Fibroblast of upper back skin (primary cell): ENCODE measurements at places on chromosomes 16 and 17.

DNA sequence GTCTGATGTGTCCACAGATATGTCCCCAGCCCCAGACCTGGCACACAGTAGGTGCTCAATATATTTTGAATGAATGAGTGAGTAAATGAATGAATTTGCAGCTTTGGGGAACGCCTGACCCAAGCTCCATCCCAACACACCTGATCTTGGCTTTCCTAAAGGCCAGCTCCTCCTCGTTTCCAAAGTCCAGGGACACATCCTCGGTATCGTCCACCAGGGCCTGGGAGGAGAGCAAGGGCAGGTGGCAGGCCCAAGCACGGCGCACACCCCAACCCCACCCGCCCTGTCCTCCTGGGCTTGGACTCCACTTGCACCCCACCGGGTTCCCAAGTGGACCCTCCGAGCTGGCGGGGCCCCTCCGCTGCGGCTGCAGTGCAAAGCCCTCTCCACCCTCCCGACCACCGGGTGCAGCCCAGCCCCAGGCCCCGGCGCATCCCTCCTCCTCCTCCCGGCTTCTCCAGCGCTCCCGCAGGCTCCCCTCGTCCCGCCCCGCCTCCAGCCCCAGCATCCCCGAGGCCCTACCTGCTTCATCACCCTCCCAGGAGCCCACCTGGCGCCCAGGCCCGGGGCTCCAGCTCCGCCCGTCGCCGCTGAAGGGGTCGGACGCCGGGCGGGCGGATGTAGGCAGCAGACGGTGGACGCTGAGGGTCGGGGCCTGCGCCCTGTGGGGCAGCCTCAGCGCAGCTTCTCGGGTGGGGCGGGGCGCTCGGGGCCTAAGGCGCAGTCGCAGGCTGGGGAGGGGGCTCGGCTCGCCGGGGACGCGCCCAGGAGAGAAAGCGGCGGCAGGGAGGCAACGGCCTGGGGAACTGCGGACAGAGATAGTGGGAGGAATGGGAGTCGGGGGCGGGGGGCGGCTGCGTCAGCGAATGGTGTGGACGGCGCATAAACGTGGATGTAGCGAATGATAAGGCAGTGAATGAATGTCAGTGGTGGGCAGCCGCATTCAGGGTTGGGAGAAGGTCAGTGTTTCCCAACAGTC, at the start of gene TVP23A:
Gene TVP23A, minus strand, starts transcription at position 832 of the 979 bp plus-strand sequence. Its CDS starts 301 bp downstream, at position 531.
- no peak for DNase-seq

DNA sequence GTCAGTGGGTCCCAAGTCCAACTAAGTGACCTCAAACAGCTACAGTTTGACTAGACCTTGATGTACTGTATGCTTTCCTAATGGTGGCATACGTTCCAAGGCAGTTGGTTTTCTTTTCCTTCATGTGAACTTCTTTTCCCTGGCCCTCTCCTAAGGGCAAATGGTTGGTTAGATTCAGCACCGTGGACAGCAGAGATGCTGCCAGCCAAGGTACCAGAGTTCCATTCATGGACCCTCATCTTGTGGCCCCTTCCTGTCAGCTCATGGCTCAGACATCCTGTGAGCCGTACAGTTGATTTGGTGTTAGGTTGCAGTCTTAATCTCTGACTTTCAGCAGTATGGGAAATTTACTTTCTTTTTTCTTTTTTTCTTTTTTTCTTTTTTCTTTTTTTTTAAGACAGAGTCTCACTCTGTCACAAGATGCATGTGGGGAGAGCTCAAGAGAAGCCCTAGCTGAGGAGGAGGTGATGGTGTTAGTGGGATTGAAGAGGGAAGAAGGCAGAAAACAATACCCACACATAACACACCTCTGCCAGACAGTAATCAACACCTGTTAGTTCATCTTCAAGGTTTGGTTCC, 122.4 kb downstream of the USP31 start:
- DNase-seq, result peak; percentile 12

- no peak for DNase-seq
Measured at GRCh38 chr16:89143911-89144675, 27.5 kb upstream of the CDH15 start.

DNA sequence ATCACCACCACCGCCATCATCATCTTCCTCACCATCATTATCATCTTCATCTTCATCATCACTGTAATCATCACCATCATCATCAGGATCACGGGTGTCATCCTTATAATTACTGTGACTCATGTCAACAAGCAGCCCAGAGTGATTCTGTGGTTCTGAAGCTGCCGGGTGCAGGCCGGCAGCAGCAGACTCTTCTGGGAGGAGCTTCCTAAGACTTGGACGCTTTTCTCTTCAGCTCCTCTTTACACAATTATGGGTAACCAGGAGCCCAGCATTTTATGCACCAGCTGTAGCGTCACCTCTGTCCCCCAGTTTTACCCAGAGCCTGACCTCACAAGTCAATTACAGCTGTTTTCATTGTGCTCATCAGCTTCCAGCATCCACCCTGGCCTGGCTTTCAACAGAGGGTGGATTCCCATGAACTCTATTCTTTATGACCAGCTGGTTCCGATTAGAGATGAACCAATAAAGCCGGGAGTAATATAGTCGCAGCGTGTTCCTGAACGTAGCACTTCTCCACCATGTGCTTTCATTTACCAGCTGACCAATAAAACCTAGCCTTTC, 275.8 kb downstream of the FOXL1 start:
- DNase-seq, result peak; percentile 94

- peak; percentile 12 for DNase-seq
Measured at GRCh38 chr17:60926466-60927183, 249.0 kb downstream of the BCAS3 start.

GRCh38 chr17:57257195-57257894, 1.0 kb downstream of the MSI2 start:
- no peak for DNase-seq

DNA sequence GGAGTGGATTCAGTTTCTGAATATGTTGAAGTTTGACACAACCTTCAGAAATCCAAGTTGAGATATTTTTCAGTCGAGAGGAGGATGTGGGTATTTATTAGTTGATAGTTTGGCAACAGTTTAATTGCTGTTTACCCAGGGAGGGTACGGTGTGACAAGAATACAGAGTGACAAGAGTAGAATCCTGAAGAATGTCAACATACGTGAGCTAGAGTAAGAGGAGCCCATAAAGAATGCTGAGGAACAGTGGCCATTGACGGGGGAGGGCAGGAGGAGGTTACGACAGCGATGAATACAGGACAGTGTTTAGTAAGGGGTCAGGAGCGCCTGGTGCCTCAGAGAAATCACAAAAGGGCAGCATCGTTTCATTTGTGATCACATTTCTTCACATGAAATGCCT, 76.5 kb downstream of the AATF start:
- no peak for DNase-seq

DNA sequence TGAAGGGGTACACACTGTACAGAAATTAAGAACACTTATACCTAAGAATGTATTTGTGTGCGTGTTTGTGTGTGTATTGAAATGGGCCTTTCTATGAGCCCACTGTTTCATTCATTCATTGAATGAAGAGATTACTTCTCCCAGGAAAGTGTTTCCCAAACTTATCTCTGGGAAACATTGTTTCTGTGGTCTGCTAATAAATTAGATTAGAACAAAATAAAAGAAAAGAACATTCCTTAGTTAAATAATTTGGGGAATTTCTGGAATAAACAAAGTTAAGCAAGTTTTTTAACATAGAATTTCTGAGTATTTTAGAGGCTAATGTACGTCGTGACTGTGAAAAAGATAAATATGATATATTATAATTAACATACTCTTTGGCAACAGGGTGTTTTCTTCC, 402.4 kb upstream of the CDH11 start:
- DNase-seq, result no peak

GRCh38 chr17:50607522-50608175, 27.0 kb upstream of the ABCC3 start:
- no peak for DNase-seq

DNA sequence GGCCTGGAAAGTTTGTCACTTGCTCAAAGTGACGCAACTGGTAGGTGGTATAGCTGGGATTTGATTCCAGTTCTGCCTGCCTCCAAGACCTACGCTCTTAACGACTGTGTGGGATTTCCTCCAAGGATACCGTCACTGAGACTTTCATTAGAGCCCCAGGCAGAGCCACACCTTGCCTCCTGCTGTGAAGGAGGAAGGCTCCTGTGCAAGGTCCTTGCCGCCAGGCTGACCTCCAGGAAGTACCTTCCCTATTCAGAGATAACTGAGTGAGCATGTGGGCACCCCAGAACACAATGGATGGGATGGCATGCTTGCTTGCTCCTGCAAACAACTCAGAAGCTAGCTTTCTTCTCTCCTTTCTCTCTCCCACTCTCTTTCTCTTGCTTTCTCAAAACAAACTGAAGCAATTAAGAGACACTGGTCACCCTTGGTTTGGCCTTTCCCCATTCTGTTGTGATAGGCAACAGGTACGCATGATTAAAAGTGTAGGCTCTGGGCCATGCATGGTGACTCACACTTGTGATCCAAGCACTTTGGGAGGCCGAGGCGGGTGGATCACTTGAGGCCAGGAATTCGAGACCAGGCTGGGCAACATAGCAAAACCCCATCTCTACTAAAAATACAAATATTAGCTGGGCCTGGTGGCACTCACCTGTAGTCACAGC, 30.7 kb downstream of the CACNG3 start:
- DNase-seq, result no peak

GRCh38 chr17:71273441-71273840, 847.4 kb upstream of the SOX9 start:
- peak; percentile 60 for DNase-seq

DNA sequence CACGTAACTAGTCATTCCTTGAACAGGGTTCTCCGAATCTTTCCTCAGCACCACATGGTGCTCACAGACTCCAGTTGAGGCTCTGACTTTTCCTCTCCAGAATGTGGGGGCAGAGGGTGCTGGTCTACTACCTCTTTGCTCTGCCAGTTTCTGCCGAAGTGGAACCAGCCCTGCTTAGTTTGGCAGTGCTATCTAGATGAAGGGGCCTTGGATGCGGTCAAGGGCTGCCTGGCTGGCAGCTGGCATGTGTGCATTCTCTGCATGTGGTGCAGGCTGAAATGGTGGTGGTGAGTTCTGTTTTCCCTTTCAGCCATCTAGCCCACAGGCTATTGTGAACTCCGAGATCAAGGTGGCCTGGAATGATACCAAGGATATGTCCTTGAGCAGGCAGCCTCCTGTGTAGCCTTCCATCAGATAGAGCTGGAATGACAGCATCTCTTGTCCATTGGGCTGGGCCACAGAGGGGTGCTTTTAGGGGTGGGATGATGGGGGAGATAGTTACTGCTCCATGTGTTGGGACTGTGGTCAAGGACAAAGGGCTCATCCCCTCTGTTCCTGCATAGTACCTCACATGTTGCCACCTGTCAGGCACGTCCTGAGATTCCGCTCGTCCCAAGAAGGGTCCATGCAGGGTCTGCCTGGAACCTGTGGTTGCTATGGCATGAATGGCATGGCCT, 2.0 kb downstream of the DYNLL2 start:
- no peak for DNase-seq

GRCh38 chr16:28279006-28279405, 13.3 kb upstream of the SBK1 start:
- no peak for DNase-seq

GRCh38 chr17:40021451-40021971, 6.3 kb downstream of the CSF3 start:
- peak; percentile 51 for DNase-seq

- peak; percentile 42 for DNase-seq
Measured at GRCh38 chr17:62995377-62995885, 29.4 kb downstream of the TANC2 start.

DNA sequence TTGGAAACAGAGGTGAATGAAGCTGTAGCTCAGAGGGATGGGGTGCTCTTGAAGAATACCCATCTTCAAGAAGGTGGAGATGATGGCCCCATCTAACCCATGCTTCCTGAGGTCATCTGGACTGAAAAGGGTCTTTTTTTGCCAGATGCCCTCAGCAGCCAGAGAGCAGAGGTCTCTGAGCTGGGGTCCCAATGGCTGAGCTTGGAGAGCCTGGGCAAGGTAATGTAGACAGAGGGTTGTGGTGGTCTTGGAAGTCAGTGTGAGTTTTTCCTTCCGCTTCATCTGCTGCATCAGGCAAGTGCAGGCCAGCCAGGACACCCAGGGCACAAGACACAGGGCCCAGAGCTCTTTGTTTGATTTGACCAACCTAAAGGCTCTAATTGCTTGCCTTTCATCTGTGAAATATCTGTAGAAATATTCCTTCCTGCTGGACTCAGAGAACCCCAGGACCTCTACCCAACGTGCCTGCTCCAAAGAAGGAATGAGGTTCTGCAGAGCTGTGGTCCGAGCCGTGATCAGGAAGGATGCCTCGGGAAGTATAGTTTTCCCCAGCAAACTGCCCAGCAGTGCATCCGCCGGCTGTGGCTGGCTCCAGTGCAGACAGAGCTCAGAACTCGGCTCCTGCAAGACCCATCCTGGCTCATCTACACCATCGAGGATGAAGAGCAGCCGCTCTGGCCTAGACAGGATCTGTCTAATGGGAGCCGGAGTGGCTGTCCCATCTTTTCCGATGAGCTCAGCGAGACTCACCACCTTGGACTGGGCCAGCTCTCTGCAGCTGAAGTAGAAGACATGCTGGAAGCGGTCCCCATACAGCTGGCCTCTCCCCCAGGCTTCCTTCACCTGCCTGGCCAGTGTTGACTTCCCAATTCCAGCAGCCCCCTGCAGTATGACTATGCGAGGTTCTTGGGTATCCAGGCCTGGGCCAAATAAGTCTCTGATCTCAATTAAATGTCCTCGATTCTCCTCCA, 25.2 kb downstream of the NLRP1 start:
- DNase-seq, result no peak
